ENCODE measurements at places on chromosomes 5 and 9.
A peak's percentile ranks its signal among the peaks of the same experiment; 100 is the strongest.

GRCh38 chr5:171149333-171149732 is 159.7 kb upstream of the TLX3 start:
- DNase-seq = no peak

DNA sequence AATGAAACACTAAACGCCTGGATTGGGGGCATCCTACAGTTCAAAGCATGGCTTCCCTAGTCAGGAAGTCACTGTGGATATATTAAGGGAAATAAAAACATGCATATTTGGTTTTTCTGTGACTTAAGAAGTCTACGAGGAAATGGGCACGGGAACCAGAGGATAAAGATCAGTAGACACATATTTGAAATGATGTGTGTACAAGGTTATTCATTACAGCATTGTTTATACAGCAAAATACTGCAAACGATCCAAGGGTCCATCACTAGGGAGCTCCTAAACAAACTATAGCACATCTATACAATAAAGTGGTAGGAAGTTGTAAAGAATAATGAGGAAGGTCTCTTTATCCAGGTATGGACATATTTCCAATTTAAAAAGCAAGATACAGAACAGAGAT is 71.8 kb downstream of the EFNA5 start:
- no peak for DNase-seq

DNA sequence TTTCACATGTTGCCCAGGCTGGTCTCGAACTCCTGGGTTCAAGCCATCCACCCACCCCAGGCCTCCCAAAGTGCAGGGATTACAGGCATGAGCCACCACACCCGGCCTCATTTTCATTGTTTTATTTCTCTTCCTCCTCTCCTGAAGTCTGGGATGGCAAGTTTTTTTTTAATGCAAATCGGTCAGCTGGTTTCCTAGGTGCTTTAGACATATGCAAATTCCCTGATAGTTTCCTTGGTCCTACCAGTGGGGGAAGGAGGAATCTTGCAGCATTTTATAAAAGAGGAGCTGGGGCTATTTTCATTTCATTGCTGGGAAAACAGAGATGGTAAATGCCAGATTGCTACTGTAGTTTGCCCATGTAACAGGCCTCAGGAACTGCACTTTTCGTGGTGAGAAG is 179.4 kb downstream of the ACTL7B start:
- DNase-seq = no peak

- DNase-seq = no peak
These were observed 118.5 kb downstream of the COL23A1 start for GRCh38 chr5:178471711-178472110.

DNA sequence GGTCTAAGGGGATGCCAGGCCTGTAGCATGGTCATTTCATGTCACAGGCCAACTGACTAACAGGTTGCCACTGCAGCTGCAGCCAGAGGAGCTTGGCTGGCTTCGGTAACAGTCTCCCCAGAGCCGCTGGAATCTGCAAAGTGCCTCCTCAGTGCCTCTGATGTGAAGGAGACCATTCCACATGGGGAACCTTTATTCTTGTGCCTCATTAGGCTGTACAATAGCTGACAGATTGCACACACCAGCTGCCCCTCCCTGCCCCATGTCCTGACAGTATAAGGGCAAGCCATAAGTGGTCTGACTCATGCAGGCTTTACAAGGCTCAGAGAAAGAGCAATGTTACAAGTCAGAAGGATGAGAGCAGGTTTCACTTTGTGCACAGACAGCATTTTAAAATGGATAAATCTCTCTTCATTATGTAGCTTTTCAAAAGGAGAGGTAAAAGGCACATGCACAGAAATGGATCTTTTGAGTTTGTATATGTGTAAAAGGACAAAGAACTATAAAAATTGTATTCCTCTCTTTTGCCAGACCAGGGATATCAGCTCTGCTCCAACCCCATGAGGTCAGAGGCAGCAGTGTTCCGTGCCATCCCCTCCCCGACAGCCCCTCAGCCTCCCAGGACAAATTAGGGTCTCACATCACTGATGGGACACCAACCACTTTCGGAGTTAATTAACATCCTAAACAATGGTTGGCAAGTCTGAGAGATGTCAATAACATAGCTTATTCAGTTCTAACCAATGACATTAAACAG is 467.8 kb downstream of the TMEM232 start:
- no peak for DNase-seq

DNA sequence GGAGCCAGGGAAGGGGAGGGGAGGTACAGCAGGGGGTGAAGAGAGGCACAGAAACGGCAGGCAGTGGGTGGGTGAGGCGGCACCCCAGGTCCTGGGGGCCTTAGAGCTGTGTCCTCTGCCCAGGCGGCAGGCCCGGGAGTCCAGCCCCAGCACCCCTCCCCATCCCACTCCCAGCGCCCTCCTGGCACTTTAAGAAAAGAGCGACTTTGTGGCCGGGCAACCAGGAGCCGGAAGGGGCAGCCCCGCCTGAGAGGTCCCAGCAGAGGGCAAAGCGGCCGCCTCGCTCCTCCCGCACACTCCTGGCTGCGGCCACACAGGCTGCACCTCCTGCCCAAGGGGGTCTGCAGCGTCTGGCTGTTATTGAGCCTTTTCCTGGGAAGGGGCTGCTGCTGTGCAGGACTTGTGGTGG is 42.6 kb downstream of the NACC2 start:
- DNase-seq = no peak

DNA sequence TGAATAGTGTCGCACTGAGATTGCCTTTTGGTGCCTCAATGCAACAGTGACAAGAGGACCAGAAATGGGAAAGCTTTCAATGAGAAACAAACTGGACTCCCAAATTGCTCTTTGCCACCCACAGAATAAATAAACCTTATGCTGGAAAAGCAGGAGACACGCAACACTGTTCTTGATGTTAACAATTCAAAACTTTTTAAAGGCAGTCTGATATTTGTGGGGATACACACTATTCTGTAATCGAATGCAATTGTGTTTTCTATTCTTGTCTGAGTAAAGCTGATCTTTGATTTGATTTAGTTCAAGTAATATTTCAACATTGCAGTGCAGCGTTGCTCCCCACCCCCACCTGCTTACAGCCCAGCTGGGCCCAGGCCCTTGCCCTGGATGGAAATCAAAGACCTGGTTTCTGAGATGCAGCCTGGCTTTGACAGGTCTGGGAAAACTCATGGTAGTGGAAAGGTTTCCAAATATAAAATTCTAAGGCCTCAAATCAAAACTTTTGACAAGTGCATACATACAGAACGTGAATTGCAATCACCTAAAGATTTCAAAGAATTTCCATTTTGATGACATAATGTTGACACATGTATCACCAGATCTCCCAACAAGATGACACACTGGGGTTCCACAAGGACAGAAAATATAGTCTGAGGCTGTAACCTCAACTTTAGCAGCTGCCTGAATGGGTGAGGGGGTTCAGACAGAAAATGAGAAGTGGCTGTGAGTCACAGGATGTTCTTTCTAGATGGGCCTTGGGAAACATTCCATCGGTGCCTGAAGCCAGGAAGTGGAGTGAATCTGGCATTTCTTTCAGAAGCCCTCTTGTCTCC is 55.1 kb downstream of the ABCA1 start:
- DNase-seq = no peak

DNA sequence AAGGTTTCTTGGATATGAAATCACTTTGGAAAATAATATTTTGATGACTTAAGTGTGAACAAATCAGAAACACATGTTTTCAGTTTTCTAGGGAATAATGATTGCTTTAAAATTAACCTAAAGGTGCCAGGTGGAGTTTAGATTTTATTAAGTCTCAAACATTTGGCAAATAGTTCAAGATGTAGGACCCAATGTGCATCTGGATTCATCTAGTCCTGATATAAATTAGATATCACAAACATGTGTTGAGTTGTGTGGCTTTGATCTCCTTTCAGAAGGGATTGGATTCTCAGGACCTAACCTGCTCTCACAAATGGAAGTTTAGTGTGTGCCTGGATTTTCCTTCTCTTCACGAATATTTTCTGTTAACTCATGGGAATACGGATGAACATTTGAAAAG is 291.4 kb upstream of the ISL1 start:
- no peak for DNase-seq

- peak; percentile 54 for DNase-seq
These were observed 61.7 kb upstream of the ZFR start for GRCh38 chr5:32506201-32506661.

DNA sequence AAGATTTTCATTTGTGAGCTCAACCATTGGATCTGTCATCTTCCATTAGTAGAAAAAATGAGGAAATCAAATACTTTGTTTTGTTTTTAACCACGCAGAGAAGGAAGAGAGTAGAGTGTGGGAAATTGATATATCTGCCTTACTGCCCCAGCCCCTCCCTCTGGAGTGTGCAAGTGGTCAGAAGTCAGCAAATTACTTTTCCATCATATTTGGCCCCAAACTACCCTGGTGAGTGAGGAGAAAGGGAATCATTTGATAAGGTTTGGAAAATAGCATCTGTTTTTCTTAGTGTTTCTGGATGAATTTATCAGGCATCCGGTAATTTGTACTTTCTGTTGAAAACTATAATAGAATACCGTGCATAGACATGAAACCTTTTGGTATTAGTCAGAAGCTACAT is 327.4 kb downstream of the MARCHF11 start:
- no peak for DNase-seq

DNA sequence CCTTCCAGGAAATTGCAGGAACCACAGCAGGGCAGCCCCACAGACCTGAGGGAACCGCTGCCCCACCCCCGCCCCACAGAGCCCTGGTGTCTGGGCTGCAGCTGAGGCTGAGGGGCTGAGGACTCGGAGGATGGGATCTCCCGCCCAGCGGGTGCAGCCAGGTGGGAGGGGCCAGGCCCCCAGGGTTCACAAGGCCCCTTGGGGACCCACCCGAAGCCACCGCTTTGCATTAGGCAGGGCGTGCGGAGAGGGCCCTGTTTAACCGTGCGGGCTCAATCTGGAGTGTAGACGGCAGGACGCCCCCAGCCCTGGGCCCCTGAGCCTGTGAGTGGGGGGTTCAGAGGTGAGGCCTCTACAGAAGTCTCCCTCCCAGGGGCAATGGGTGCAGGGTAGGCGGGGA is 10.8 kb downstream of the NOTCH1 start:
- DNase-seq = no peak

DNA sequence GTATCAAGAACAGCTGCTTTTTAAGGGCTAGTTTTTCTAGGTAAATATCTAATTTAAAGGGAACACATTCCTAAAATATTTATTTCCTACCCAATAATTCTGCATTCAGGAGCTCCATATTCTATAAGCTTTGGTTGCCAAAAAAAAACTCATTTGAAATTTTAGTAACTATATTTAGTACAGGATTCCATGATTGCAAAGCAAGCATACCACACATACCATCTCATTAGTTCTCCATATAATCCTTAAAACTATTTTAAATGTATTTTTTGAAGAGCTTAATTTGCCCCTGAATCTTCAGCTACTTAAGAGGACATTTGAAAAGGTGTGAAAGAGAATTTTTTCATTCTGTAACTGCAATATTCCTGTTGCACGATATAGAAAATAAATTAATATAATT is 877.0 kb downstream of the NR2F1-AS1 start:
- DNase-seq = no peak
